ENCODE measurements at places on chromosomes 2 and 18.

DNA sequence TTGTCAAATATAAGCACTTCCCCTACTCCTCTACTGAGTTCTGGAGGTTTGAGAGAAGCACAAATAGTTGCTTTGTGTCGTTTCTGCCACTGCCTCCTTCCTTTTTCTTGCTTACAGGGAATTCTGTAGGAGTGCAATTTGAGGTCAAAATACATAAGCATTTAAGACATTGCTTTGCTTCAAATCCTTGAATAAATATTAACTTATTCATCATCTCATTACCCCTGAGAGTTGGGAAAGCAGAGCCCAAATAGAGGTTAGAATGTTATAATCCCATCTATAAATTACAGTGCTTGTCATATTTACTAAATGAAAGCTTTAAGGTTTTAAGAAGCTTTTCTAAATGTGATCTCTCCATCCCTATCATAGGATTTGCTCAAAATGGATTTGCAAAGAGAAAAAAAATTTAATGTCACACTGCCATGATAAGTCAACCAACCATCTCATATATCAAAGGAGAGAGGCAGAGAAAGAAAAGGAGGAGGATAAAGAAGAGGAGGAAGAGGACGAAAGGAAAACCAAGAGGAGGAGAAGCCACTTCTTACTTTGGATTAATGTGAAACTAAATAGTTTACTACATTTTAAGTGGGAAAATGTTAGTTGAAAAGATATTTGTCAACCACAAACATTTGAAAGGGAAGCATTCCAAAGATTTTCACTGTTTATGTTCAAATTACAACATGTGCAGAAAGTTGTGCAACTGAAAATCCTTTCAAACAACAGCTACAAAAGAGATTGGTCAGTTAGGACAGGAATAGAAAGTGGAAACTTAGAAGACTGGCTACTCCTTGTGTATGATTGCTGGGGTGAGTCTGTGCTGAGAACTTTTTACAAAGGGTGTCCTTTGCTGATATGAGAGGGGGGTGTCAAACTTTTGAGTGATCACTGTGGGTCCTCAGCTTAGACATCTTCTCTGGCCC, 277.3 kb upstream of the FN1 start:
- no peak for DNase-seq

- DNase-seq, result no peak
Measured at GRCh38 chr2:210363876-210364275, 48.9 kb upstream of the MYL1 start.

DNA sequence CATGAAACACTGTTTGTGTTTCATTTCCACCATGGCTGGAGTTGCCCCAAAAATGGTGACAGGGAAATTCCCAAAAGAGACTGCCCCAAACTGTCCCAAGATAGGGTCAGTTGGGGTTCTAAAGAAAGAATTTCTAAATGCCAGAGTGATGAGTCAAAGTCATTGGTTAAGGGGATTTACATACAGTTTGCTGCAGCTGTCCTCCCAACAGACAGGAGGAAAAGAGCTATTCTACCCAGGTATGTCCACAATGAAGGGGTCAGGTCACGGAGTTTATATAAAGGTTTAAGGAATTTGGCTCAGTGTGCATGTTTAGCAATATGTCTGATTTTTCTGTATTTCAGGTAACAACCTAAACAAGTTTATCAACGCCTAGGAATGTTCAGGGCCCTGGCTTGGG, 344.1 kb downstream of the TDRD15 start:
- no peak for DNase-seq

- DNase-seq, result no peak
Measured at GRCh38 chr2:64629875-64630274, 23.8 kb downstream of the SERTAD2 start.

DNA sequence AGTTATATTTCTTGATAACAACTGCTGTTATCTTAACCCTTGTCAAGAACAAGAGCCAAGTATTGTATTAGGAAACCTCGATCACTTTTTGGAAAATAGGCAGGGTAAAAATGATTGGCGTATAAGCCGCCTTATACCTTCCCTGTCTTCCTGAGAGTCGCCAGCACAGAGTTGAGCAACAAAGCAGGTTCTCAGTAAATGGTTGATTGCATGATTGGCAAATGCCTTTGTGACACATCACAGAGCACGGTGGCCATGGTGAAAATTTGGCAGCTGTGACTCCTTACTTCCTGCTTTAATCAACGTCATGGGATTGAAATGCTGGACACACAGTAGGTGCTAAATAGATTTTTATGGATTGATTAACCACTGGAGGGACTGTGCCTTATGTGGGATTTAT, 3.9 kb upstream of the KLHL29 start:
- DNase-seq, result no peak

- DNase-seq, result no peak
Measured at GRCh38 chr2:54063967-54064535, 51.4 kb upstream of the ACYP2 start.

DNA sequence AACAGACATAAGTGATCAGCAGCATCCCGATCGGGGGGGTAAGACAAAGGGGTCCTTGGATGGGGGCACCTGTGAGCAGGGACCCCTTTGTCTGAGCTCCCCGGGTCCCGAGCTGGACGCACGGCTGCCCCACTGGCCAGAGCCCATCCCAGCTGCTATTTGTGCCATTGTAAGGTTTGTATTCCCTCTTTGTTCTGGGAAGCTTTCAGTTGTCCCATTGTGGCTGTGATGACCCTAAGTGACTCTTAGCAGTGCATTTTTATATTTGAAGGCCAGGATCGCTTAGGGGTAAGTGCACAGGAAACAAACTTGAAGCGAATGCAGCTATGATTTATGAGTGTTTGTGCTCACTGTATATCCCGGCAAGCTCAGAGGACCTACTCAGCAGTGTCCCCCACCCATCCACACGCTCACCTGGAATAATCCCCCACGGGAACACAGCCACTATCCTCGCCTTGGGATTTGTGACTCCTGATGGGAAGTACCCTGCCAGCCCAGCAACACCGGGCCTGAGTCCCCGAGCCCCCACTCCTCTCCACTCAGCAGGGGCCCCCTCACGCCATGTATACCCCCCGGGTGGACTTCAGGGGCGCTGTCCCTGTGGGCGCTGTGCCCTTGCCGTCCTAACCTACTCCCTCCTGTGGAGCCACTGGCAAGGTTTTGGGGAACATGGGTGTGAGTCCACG, 80.1 kb downstream of the MBP start:
- no peak for DNase-seq
